ENCODE measurements at places on chromosomes 3 and 15.

DNA sequence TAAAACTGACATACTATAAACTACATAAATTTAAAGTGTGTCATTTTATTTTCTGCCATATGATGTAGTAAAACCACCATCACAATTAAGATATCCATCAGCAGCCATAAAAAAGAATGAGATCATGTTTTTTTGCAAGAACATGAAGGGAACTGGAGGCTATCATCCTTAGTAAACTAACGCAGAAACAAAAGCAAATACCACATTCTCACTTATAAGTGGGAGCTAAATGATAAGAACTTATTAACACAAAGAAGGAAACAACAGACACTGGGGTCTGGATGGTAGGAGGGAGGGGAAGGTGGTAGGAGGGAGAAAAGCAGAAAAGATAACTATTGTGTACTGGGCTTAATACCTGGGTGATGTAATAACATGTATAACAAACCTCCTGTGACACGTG is 24.6 kb downstream of the CCDC14 start:
- no peak for DNase-seq

DNA sequence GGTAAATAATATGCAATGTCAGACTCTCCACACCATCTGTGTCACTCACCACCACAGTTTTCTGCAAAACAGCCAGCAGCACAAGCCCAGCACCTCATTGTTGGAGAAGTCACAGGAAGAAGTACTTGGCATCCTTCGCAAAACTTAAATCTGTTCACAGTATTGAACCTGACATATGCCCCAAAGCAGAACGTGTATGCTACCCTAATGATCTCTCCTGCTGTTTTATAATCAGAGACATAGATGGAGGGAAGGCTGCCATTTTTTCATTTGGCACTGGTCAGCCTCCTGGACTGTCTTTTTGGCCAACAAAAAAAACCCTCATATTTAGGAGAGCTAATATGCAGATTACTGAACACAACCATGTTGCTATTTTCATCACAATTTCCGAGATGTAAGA is 1272.9 kb downstream of the ROBO1 start:
- DNase-seq = no peak

GRCh38 chr15:77533578-77534430 is 98.9 kb downstream of the LINGO1 start:
- no peak for DNase-seq

DNA sequence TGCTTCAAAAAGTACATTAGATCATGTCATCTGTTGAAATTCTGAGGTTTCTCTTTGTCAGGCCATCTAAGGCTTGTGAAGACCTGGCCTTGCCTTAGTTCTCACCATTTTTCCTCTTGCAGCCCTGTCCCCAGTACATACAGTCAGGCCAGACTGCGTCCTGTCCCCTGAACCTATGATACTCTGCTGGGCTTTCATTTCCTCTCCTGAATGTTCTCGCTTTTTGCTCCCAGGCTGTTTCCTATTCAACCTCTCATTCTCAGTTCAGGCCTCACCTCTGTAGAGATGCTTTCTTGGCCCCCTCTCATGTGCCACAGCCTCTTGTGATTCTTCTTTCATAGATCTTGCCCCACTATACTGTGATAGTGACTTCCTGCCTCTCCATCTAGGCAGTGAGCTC is 648.8 kb upstream of the KCNMB2 start:
- no peak for DNase-seq

DNA sequence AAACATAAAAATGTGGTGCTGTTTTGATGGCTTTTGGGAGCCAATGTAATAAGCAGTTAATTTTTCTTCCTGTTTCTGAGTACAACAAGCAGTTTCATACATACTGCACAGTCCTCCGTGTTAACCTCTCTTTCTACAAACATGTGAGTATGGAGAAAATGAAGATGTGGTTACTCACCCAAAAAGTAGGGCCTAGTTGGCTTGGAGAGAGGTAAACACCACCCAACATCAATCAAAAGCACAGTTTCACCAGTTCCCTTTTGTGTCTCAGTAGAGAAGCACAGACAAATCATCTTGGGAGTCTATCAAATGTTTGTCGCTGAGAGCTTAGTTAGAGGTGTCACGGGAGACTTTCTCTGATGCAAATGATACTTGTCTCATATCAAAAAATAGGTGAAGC is 320.2 kb downstream of the UNC13C start:
- DNase-seq = no peak

- DNase-seq = no peak
Measured at GRCh38 chr3:144282313-144282712, 310.7 kb downstream of the DIPK2A start.

DNA sequence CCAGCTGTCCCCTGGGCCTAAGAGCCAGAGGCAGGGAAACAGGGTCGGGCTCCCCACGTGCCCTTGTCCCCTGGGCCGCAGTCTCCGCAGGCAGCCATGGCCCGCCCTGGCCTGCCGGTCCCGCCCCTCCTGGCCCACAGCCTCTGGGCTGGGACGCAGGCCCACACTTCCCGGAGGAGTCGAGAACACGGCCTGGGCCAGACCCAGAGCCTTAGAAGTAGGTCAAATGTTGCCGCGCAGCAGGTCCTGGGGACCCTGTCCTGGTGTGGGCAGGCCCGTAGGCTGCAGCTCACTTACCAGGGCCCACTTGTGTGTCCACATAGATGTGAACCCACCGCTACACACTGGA is 4.3 kb upstream of the MYL3 start:
- DNase-seq = no peak

GRCh38 chr3:192831111-192831644 is 86.5 kb downstream of the MB21D2 start:
- DNase-seq = no peak

GRCh38 chr3:174442302-174442682 is 416.8 kb upstream of the NAALADL2 start:
- DNase-seq = no peak

DNA sequence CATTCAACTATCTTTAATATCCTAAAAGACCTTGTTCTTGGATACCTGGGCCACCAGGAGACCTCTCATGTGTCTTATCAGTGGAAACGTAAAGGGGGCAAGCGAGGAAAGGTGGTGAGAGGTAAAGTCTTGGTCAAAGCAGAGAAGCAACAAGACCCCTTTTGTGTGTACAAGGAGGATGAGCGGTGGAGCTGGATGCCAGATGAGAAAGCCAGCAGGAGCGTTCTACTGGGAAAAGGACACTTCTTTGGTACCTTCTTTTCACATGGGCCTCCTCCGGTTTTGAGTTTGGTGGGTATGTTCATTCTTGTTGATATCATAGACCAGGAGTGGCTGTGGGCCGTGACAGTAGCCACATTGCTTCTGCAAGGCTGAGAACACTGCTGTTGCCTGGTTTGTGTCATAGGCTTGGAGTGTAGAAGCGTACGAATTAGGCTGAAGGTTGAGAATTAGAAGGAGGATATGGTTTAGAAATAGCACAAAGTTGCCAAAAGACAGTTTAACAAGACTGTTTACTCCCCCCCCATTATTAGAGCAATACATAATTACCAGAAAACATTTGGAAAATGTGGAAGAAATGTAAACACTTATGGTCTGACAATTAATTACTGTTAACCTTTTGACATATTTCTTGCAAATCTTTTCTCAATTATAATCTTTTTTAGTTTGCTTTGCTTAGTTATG is 46.8 kb upstream of the VILL start:
- DNase-seq = no peak

- DNase-seq = no peak
Measured at GRCh38 chr15:66642514-66642913, 59.5 kb upstream of the SMAD6 start.

DNA sequence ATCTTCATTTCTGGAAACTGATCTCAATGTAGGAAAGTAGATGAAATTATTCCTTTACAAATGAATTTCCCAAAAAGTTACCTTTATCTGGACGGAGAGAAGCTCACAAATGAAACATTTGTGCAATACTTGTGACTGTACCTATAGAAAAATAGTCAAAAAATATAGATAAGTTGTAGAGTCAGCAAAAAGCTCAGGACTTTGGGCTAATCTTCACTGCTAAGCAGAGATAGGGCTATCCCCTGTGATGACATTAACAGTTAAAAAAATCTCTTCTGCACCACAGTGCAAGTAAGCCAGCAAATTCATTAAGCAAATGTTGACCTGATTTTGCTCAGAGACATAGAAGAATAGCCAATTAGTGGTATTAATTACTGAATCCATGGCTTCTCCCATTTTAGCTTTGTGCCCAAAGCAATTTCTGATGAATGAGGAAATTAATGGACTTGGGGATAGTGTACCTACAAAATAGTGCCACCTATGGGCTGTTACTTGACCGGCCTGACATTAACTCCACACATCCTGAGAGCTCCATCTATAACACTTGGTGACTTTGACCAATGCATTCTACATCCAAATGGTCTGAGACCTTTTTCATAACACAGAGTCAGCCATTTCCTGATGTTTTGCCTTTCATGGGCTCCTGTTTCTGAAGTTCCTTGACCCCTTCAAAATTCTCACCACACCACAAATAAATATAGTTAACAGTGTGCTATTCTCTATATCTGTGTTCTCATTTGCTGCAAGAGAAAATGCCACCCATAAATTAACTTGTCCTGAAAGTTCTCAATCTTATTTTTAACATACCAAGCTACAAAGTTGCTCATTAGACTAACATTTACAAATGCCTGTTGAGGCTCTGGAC is 105.0 kb downstream of the SSR3 start:
- no peak for DNase-seq
